Effector CD4-positive, alpha-beta T cell (primary cell): ENCODE measurements at places on chromosomes 5 and 9.

GRCh38 chr5:154285661-154286408 is 95.3 kb downstream of the GALNT10 start:
- DNase-seq: no peak

GRCh38 chr9:37005517-37006140 is 28.4 kb downstream of the PAX5 start:
- DNase-seq: no peak

- DNase-seq: no peak
Measured at GRCh38 chr5:151805414-151806223, 33.9 kb downstream of the G3BP1 start.

DNA sequence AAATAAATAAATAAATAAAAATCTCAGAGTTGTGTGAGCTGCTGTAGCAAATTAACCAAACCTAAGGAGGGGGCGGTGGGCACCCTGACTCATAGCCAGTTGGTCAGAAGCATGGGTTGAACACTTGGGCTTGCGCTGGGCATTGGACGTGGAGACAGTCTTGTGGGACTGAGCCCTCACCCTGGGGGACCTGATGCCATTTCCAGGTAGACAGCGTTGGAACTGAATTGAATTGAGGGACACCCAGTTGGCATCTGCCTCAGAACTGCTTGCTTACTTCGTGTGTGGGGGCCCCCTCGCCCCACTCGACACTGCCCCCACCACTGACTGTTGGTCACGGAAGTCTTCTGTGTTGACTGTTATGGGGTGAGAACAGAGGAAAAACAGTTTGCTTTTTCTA is 19.0 kb upstream of the TBC1D9B start:
- no peak for DNase-seq

DNA sequence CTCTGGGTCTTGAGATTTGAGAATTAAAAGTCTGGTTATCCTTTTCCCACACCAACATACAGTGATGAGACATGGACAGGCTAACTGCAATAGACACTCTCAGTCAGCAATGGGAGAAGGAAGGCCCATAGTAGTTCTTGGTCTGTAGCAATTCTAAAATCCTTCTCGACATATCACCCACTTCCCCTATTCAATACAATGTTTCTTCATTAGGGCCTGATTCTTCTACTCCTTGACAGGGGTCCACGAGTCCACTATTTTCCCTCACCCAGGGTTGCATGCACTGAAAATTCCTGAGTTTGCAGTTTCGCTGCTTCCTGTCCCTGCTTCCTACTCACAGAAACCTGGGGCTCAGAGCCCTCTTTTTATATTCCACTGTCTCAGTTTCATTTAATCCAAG is 402.8 kb downstream of the MAT2B start:
- DNase-seq: no peak

DNA sequence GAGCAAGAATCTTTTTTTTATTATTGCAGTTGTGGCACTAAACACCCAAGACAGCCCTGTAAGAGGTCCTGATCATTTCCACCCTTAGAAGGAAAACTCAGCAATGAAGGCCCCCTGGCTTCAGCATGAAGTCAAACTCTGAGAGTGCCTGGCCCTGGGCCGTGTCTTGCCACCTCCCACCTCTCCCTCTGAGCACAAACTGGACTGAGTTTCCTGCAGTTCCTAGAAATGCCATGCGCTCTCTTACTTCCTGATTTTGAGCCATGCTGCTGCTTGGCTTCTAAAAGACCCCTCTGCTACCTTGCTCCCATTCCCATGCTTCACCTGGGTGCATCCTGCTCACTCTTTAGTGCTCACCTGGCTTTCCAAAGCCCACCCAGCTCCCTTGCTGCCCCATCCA is 140.4 kb upstream of the KLF9 start:
- DNase-seq: no peak

DNA sequence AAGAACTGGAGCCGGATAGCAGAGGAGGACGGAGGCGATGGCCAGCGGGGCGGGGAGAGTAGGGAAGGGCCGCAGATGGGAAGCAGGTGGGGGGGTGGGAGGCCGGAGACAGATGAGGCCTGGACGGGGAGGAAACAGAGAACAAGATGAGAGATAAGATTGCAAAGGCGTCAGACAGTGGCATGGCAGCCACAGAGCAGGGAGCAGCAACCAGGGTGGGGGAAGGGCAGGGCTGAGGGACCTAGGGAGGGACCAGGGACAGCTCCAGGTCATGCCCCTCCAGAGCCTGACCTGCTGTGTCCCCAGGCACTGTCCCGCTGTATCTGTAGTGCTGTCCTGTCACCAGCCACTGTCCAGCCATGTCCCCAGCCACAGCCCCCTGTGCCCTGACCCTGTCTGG is 49.6 kb upstream of the LMX1B start:
- DNase-seq: no peak

DNA sequence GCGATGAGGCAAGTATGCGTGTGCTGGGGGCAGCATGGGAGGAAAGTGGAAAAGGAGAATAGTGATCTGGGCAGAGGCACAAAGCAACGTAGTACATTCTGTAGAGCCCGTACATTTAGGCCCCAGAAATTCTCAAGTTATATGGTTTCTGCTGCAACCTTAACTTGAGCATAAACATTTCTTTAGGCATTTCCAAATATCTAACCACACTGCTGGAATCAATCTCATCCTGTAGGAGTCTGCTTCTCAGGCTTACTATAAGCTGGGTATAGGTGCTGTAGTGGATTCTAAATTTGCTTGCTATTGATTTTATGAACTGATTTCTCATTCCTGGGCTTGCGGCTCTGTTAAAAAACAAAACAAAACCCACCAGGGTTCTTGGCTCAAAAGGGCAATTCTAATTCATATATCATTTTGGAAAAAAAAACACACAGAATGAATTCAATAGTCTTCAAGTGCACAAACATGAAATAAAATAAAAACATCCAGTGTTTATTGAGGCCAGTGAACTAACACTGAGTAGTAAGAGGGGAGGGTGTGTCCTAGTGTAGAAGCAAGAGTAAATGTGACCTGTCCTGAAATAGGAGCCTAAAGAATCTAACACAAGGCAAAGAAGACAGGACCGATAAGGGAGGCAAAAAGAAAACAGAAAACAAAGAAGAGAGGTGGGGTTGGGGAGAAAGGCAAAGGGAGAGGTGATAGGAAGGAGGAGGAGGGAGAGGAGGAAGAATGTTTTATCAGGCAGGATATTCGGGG is 145.5 kb upstream of the LHFPL2 start:
- no peak for DNase-seq

DNA sequence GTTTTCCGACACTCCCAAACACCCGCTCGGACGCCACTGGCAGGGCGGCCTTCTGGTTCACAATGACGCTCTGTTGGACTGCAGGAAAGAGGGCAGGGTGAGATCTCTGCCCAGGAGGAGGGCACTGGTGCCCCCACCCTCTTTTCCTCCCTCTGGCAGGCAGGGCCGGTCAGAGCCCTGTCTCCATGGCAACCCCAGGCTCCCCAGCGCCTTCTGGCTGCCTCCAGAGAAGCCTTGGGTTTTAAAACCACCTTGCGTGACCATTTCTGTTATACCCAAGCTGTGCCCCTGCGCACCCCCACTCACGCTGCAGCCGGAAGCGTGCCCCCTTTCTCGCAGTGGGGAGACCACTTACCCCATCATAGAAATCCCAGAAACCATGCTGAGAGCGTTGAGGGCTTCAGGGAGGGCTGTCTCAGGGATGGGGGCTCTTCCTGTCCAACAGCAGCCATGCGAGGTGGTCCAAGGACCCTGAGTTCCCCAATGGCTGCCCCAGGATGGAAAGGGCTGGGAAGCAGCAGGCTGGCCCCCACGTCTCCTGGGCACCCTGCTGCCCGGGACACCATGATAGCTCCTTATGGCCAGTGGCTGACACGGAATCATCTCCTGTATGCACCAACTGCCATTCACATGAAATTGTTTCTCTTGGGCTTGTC is 7.3 kb downstream of the C9orf50 start:
- DNase-seq: no peak

- no peak for DNase-seq
Measured at GRCh38 chr9:104795857-104796256, 31.9 kb downstream of the NIPSNAP3B start.

GRCh38 chr5:170223360-170223759 is 9.4 kb upstream of the C5orf58 start:
- no peak for DNase-seq

DNA sequence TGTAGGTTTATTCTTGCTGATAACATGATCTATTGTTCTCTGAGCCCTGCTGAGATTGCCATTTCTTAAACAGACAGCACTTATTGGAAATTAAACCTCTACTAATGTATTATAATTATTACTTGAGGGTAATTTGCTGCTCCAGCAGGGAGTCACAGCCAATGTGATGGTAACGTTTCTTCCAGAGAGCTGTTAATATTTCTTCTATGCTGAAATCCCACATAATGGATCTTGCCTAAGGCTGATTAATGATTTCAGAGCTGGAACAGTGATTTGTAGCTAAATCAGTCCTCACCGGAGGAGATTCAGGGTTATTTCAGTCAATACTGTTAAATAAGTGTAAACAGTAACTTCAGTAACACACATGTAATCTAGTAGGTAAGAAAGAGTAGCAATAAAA is 170.1 kb downstream of the CDH12 start:
- no peak for DNase-seq

GRCh38 chr5:126633552-126633951 is 32.8 kb downstream of the PHAX start:
- no peak for DNase-seq

DNA sequence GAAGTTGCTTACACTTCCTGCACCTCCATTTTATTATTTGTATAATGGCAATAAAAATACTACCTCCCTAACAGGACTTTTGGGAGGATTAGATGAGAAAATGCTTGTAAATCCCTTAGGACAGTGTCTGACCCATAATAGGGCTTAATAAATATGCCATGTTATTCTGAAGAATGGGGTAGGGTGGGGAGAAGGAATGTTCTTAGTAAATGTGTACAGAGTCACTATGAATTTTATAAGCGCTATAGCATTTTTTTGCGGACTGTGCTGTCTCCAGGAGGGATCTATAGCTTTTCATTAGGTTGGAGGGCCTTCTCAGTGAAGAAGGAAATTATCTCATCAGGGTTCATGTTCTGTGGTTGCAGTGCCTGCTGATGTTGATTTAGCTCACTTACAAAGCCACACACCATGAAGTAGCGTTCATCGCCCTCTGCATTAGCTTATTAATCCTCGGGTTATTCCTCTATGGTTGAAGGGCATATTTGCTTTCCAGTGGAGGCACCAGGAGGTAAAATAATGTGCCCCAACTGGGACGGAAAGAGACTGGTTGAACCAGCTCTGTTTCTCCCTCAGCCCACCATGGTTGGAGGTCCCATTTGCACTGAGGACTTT is 497.1 kb downstream of the ARHGEF28 start:
- DNase-seq: no peak

DNA sequence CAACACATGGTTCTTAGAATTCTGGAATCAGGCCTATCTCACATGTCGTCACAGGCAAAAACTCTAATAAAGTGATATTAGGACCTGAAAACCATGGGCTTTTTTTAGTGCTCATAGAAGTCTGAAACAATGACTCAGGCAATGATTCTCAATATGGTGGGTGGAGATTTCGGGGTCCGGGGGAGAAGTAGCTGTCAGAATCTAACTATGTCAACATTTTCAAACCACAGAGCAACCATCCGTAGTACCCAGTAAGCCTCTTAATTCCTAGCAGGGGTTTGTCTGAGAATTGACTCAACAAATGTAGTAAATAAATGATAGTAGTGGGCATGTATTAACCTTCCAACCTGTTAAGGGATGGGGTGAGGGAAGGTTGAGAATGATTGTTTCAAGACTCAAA is 2.6 kb downstream of the AMACR start:
- DNase-seq: no peak

- no peak for DNase-seq
Measured at GRCh38 chr5:33637011-33637410, 196.2 kb downstream of the TARS1 start.

DNA sequence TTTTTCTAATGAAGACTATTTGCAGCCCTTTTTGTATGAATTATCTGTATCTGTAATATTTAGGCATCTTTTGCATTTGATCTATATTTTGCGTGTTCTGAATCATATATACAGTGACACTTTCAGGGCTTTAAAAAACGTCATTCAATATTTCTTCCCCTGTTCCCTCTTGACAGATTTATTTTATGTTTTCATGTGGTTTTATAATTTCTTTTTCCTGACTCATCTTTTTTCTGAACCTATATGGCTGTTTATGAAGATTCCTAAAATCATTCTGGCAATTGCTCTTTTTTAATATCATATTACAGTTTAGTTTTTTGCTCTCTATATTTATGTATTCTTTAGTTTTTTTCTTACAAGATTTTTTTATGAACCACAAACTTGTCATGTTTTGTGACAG is 67.6 kb downstream of the SMARCA2 start:
- no peak for DNase-seq
